Mesendoderm (in vitro differentiated cells): ENCODE measurements at places on chromosomes 7 and 10.

GRCh38 chr7:117145333-117145732, 177.5 kb downstream of the WNT2 start:
- DNase-seq: no peak

DNA sequence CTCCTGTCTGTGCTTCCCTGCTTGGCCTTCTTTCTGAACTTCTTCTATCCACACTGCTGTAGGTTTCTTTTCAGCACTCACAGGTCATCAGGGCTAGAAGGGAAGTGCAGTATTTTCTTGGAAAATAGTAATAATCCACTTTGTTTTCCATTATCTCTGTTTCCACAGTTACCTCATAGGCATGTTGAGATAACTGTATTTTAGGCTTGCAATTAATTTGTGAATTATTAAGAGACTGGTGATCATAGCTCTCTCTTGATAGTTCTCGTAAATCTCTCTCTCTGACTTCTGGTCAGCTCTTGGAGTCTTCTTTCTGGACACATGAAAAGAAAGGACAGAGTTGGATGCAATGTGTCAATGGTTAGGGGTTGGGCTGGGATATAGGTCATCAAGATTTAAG, 243.6 kb upstream of the IGFBP3 start:
- no peak for DNase-seq

GRCh38 chr7:144818511-144818910, 17.3 kb downstream of the TPK1 start:
- DNase-seq: no peak

DNA sequence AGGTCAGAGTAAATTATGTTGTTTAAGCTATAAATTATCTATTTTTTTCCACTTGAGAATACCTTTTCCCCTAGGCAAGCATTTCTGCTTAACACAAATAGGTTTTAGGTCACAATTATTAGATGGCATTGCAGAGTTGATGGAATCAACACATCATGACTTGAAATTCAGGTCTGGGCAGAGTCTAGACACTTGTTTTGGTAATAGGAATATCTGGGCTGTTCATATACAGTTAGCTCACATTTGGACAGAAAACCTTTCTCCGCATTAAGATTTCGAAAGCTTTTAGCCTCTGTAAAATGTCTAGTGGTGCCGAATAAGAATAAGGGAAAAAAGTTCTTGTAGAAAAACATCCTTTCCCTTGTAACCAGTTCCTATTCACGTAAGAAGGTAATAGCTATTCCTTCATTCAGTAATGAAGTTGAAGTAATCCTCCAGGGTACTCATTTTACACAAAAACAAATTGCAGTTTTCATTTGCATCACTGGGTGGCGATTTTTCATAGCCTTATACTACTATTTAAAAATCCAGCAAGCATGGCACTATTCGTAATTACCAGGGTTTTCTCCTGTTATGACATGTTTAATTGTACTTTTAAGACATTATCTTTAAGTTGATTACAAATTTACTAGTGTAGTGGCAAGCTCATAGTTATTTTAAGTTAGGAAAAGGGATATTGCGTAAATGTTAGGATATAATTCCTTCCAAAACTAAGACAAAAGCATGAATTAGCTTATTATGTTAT, 37.0 kb downstream of the RPA3 start:
- peak; percentile 56 for DNase-seq

GRCh38 chr10:113552014-113552413, 839 bp upstream of the HABP2 start:
- no peak for DNase-seq

GRCh38 chr7:86407291-86407690, 236.4 kb upstream of the GRM3 start:
- no peak for DNase-seq

DNA sequence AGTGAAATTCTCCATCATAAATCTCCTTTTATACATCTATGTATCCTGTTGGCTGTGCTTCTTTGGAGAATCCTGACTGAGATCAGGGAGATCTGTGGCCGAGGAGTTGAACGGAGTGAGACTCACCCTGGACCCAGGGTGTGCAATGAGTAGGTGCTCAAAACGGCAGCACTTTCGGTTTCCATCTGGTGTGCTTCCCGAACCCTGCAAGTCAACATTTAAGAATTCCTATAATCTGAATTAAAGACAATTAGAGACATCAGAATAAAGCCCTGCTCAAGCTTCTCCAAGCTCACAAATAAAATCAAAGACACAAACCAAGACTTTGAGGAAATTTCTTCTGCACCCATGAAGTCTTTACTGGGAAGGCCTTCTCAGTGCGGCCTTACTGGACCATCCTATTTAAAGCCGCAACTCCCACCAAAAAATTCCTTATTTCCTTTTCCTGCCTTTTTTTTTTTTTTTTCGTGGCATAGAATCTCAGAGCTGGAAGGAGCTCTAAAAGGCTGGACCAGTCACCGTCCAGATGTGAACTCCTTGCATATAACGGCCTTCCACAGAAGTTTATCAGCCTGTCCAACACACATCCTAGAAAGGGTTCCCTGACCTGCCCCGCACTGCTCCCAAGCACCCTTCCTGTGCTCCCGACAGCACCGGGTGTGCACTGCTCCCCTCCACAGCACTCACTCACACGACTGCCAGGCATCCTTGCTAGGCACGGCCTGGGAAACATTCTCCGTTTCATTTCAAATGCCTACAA, 29.7 kb downstream of the GNA12 start:
- no peak for DNase-seq

- DNase-seq: no peak
Measured at GRCh38 chr7:66542049-66542448, 86.6 kb upstream of the KCTD7 start.

DNA sequence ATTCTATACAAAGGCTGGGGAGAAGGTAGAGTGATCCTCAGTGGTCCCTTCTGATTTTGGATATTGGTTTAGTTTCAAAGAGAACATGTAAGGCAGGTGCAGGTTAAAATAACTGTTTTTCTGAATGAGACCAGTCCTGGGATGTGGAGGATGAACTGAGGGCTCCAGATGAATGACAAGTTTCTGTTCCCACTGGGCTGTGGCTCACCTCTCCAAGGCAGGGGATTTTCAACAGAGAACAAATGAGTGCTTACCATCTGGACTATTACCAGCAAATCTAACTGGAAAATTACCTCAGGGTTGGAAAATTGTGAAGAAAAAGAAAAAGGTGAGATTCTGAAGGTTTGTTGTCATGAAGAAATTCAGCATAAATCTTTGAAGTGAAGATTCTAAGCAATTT, 8.0 kb downstream of the LAMB4 start:
- no peak for DNase-seq

DNA sequence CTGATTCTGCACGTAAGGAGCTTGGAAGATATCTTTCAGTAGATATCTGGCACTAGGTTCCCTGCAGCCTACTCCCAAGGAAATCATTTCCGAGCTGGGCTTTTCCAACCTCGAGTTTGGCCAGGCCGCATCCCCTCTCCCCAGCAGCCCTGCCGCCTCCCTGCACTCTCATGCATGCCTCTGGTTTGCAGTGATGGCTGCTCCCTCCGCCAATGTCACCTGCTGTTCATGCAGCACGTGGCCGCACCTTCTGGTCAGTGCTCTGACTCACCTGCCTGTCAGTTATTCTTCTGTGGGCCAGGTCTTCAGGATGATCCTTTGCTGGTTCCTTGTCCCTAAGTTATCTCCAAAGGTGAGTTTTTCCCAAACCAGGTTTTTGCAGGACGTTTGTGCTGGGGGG, 50.6 kb upstream of the RASGEF1A start:
- DNase-seq: no peak

DNA sequence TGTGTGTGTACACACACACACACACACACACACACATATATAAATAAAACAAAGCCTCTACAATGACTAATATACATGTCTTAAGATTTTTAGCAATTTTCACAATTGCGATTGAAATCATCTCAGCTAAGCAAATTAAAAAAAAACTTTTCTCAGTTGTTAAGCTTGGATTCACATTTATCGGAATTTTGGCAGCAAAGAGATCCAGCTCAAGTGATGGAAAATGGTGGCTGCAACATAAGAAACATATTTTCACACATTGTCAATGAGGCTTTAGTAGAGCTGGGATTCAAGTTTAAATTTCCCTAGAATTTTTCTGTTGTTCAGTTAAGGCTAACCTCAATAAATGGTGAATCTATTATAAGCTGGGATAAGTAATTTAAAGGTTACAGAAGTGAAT, 768.6 kb upstream of the SORCS1 start:
- no peak for DNase-seq

DNA sequence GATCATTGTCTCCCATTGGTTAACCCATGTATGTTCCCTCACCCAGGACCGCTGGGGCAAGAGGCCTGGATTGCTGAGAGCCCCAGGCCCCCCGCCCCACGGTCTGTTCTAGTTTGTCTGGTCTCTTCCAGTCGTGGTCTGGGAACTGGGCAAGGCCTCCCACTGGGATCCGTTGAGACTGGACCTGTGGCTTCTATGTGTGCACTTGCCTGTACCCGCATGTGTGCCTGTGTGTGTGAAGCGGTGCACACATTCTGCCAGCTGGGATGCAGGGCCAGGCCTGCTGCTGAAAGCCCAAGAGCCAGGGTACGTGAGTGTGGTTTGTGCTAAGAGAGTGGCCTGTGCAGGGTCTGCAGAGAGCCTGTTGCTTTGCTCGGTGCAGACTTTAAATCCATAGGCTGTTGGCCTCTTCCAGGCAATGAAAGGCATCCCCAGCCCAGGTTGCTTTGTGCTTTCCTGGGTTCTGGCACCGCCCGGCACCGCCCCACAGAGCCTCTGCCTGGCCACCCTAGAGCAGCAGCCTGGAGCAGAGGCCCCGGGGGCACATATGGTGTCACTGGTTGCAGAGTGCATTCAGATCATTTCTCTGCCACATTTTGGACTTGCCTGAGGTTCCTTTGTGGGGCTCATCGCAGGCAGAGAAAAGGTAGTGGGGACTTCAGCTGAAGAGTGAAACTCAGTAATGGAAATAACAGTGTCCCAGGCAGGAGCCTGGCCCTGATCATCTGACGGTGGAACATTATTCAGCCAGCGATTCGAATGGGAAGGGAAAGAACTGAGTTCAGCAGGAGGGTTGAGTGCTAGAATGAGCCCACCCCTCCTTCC, 215.5 kb downstream of the GLRX3 start:
- no peak for DNase-seq

GRCh38 chr7:77631820-77632219, 64.4 kb upstream of the RSBN1L start:
- DNase-seq: no peak

DNA sequence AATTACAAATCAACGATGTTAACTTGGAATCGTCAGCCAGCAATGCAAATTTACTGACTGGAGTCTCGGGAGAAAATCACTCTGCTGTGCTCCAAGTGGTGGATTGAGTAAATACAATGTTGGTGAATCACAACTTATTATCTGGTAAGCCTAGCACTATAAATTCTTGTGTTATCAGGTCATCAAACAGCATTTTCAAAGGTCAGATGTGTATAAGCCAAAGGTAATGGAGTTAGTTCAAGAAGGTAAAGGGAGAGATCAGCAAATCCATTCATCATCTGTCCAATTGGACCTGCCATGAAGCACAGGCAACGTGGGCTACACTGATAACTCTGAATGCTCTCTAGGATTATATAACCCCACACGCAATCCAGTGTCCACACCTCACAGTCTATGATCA, 13.9 kb downstream of the CUBN start:
- peak; percentile 56 for DNase-seq

GRCh38 chr10:103287992-103288391, 11.1 kb downstream of the INA start:
- DNase-seq: no peak

DNA sequence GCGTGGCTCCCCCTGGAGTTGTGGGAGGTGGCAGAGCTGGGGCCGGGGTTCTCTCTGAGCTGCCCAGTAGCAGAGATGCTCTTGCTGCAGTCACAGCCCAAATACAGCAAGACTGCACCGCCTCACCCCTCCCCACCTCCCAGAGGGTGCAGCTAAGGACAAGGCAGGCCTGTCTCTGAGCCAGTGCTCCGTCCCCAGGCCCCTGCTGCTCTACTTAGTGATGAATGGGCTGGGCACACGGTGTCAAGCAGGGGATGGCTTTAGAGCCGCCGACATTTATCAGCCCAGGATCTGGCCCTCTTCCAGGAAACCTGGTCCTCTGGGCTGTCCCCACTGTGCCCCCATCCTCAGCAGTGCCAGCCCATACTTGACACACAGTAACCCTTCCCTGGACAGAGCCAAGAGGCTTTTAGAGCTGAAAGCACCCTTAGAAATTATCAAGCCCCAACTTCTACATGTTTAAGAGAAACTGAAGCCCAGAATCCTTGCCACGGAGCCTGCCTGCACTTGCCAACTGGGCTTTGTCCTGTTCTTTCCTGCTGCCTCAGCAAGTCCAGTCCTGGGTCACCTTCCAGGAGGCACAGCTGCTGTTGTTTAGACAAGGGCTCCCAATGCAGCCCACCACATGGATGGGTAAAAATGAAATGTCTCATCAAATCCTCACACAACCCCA, 137.1 kb upstream of the UNC5B start:
- DNase-seq: no peak

DNA sequence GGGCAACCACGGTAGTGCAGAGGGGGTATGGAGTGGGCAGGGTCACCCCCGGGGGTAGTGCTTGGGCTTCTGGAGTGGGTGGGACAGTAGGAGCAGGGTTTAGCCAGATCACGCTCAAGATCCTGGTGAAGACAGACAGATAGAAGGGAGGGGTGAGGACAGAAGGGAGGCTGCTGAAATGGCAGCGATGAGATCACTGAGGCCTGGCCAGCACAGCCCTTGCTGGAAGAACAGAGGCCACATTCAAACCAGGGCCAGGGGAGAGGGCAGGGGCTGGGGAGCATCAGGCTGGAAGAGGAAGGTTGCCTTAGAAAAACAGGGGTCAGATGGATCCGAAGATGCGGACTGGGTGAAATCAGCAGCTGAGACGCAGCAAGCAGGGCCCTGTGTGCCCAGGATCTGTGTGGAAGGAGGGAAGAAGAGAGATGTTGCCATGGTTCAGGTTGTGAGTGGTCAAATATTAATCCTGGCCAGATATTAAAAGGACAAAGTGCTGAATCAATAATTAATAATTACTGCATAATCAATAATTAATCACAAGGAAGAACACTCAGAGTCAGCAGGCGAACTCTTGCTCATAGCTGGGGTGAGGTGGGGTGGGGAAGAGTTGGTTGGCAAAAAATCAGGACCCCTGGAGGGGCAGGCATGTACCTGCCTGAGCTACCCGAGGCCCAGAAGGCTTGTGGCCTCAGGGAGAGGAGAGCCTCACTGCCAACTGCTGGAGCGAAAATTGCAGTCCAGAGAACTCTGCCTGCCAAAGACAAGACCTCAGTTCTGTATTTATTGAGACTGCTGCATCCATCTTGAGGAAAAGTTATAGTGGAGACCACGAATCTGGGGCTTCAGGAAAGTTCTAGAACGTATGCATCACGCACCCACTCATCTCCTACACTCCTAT, 105.7 kb downstream of the GRB10 start:
- DNase-seq: no peak

GRCh38 chr10:17217631-17218232, 10.3 kb upstream of the VIM start:
- DNase-seq: no peak

GRCh38 chr10:13650961-13651360, 64.2 kb downstream of the PRPF18 start:
- no peak for DNase-seq

- DNase-seq: no peak
Measured at GRCh38 chr10:612696-613095, 76.8 kb downstream of the DIP2C start.
